ENCODE measurements at places on chromosomes 16 and 17.

GRCh38 chr17:77535892-77536291, 395.1 kb downstream of the SEC14L1 start:
- DNase-seq: no peak

DNA sequence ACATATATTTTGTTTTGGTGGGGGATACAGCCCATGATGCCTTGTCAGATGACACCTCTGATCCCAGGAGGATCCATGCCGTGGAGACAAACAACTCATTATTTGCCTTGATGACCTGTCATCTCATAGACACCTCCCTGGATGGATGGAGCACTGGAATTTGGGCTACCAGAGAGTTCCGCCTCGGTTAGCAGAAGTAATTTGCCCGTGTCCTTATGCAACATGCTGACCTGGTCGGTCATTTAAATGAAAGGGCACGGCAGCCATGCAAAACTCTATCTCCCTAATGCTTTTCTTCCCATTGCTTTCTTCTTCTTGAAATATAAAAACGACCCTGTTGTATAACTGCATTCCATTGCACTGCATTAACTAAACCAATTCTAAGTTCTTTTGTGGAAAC, 145.3 kb downstream of the GRIN2A start:
- DNase-seq: no peak

DNA sequence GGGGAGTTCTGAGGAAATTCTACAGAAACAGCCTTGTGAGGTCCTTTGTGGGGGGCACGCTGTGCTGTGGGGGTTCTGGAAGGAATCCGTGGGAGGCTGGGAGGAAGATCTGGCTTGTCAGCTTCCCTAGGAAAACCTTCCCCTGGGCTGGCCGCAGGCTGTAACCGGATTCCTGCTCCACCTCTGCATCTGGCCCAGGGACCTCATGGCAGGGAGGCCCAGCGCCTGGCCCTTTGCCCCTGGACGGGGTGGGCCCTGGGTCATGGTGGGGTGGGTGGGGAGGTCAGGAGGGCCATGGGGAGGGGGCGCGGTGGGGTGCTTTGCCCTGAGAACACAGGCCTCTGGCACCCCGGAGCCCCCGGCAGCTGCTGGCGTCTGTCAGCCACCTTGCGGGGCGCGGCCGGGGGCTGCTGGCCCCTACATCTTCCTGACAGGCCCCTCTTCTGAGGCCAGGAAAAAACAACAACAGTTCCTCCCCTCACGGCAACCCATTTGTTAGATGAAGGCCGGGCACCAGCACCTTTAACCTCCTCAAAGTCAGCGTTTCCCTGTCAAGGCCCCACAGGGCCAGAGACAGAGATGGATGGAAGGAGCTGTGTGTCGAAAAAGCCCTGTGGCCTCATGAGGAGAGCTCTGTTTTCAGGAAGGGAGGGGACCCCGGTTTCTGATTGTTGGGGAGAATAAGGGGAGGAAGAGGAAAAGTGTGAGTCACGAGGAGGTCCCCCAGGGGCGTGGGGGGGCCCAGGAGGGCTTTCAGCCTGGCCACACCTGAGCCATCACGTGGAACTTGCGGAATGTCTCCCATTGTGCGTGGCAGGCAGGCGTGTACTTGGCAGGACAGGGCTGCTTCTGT, 3.6 kb upstream of the MEOX1 start:
- DNase-seq: no peak

DNA sequence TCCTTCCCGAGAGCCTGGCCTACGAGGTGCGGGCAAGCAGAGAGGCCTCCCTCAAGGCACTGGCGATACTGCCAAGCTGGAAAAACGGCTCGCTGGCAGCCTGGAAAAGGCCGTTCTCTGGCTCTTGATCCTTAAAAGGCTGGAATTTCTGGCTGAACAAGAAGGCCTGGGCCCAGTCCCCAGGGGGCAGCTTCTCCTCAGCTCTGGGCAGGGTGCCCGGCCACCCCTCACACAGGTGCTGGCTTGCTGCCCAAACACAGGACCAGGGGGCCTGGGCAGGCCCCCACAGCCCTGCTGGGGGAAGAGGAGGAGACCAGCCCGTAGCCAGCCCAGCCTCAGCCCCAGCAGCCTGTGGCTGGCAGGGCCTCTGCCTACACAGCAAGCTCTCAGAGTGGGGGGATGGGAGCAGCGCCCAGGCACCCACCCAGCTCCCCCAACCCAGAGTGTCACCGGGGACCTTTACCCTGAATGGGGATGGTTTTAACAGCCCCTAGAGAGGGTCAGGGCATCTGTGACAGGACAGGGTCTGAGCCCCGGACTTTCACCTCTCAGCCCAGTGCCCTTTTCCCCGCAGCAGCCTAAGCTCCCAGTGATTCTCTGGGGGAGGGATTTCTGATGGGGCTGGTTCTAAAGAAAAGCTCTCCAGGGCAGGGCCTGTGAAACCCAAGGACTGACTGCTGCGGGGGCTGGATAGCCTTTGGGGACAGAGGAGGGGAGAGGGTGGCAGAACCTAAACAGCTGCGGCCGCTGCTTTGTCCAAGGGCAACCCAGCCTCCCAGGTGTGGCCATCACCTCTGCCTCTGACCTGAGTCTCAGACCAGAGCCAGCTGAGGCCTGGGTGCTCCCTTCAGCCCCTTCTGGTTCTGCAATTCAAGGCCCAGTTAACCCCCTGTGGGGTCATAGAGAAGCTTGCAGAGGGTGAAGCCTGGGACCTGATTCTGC, 38.6 kb upstream of the TOB1 start:
- DNase-seq: no peak

GRCh38 chr16:340370-341091, 12.0 kb downstream of the AXIN1 start:
- no peak for DNase-seq

DNA sequence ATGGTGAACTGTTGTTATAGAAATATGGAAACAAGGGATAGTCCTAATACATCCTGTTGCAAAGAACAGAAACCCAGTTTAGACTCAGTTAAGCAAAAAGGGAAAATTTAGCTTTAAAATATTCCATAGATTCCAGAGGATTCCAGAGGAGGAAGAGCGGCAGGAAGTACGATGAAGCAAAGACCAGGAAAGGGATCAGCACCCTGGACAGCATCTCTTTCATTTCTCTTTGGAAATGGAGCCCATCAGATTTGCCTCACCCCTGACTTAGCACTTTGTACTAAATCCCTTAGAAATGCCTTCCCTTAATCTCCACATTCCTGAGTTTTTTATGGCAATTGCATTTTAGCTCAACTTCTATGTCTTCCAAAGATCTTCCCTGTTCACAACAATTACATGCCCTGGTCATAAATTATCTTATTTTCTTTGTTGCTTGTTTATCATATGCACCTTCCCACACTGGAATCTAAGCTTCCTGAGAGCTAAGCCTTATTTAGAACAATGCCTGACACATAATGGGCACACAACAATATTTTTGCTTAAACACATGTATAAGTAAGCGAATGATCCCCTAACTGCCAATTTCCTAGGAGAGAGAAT, 150.0 kb upstream of the RBFOX1 start:
- no peak for DNase-seq

DNA sequence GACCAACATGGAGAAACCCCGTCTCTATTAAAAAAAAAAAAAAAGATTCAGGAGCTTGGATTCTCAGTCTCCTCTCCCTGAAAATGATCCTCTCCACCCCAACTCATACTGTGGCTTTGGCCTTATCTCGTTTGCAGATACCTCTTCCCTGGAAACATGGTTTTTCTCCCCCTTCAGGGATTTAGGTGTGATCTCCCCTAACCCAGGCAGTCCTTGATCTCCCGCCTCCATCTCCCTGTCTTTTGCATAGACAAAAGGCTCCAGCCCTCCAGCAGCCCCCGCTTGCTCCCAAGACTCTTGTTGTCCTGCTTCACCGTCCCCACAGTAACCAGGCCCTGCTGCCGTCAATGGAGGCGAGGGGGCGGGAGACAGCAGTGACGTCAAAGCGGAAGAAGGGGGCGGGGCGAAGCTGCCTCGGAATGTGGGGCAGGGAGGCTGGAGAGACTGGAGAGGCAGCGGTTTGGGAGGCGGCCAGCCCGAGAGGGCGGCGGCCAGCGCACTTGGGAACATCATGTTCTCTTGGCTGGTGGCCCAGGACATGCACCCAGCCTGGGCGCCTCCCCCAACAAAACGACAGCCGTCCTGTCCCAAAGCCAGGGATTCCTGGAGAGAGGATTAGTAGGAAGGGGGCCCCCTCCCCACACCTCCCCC, 1.9 kb upstream of the PER1 start:
- peak; percentile 95 for DNase-seq

- DNase-seq: no peak
Measured at GRCh38 chr17:57980522-57980921, 7.5 kb downstream of the VEZF1 start.

- peak; percentile 19 for DNase-seq
Measured at GRCh38 chr16:67395105-67395457, 1.8 kb upstream of the TPPP3 start.

DNA sequence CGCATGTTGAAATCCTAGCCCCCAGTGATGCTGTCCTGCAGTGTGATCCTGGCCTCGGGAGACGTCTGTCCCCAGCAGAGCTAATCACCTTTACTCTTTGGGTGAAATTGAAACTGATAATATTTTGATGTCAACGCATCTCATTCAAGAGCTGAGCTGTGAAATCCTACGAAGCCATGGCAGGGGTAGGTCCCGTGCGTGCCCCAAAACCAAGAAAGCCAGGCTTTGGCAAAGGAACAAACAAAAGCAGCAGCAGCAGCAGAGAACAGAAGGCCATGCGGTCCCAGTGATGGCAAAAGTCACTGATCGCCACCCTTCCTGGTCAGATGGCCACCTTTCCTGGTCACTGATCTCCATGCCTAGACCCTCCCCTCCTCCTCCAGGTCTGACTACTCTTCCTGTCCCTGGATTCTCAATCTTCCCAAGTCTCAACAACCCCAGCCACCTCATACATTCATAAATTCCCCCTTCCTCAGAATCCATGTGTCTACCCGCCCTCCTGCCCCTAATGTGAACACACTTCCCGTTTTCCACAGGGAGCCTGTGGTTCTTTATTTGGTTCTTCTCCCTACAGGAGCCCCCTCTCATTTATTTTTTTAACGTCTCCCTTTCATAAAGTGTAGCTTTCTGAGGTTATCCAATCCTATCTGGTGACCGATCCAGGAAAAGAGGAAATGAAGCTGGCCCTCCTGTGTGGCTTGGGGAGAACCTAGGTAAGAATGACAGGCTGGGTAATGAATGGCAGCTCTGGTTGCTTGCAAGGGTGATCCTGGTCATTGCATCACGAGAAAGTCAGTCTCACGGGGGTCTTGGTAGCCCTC, 50.3 kb downstream of the CPPED1 start:
- DNase-seq: no peak

GRCh38 chr16:67811899-67812298, 5.2 kb downstream of the TSNAXIP1 start:
- DNase-seq: no peak

GRCh38 chr16:65702707-65703402, 581.0 kb upstream of the CDH11 start:
- no peak for DNase-seq

GRCh38 chr16:49489686-49490320, 116.2 kb downstream of the C16orf78 start:
- no peak for DNase-seq

DNA sequence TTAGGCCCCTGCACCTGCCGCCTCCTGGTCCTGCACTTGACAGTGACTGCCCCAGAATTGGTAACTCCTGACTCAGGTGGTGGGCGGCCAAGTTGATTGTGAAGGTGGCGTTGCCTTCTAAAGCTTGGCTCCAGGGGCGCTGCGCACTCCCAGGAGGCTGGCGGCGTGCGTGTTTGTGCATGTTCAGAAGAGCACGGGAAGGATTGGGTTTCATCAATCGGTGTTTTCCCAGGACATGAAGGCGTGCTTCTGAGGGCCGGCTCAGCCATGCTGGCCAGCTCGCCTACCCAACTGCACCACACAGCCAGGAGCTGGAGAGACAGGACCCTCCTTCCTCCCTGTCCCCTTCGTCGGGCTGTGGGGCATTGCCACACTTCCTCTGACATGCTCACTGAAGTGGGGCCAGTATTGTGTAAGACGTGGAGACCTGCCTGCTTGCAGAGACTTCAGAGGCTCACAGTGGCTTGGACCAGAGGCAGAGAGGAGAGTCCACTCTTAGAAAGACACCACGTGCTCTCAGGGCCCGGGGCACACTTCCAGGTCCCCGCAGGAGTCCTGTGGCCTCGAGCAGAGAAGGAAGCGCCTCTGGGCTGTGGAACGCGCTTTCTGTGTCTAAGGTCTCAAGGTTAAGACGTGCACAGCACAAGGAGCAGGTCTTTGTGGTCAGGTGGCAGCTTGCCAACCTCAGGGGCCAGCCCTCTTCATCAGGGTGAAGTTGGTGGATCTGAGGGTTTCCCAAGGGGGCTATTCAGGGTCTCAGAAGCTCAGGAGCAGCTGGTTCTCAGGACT, 2.8 kb downstream of the RAB40C start:
- peak; percentile 25 for DNase-seq

- no peak for DNase-seq
Measured at GRCh38 chr17:17888821-17889220, 52.0 kb upstream of the SREBF1 start.

DNA sequence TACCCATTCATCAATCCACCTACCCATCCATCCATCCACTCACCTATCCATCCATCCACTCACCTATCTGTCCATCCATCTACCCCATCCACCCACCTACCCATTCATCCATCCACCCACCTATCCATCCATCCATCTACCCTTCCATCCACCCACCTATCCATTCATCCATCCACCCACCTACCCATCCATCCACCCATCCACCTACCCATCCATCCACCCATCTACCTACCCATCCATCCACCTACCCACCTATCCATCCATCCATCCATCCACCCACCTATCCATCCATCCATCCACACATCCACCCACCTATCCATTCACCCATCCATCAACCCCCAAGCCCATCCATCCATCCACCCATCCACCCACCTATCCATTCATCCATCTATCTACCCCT, 267.1 kb downstream of the MRTFB start:
- no peak for DNase-seq

GRCh38 chr16:9061358-9061813, 30.1 kb upstream of the HAPSTR1 start:
- no peak for DNase-seq

GRCh38 chr16:4696172-4696904, 3.0 kb downstream of the NUDT16L1 start:
- no peak for DNase-seq

- DNase-seq: no peak
Measured at GRCh38 chr17:18319604-18320256, 4.6 kb downstream of the SMCR8 start.

GRCh38 chr17:12078791-12079190, 58.1 kb downstream of the MAP2K4 start:
- no peak for DNase-seq

DNA sequence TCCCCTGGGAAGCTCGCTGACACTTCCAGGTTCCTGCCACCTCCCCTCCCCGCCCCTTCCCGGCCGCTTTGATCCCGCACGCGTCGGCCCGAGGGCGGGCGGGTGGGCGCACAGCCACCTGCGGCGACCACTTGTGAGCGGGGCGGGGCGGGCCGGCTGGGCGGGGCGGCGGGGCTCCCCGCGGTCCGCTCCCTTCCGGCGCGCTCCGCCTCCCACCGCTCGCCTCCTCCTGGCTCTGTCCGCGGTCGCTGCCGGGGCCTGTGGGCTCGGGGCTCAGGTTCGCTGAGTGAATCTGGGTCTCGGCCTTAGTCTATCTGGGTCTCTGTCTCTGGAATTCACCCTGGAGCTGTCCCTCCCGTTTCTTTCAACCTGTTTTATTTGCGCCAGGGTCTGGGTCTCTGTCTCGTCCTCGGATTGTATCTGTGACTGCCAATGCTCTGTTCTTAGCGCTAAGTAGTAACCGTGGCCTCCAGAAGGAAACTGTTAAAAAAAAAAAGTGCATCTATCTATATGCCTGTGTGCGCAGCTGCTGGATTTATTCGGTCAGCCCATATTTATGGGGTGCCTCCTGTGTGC, 2.7 kb upstream of the HES7 start:
- DNase-seq: no peak
